ENCODE measurements at places on chromosomes 7 and 10.

GRCh38 chr7:5450549-5451327 lies 27.1 kb upstream of the TNRC18 start:
- DNase-seq: no peak

DNA sequence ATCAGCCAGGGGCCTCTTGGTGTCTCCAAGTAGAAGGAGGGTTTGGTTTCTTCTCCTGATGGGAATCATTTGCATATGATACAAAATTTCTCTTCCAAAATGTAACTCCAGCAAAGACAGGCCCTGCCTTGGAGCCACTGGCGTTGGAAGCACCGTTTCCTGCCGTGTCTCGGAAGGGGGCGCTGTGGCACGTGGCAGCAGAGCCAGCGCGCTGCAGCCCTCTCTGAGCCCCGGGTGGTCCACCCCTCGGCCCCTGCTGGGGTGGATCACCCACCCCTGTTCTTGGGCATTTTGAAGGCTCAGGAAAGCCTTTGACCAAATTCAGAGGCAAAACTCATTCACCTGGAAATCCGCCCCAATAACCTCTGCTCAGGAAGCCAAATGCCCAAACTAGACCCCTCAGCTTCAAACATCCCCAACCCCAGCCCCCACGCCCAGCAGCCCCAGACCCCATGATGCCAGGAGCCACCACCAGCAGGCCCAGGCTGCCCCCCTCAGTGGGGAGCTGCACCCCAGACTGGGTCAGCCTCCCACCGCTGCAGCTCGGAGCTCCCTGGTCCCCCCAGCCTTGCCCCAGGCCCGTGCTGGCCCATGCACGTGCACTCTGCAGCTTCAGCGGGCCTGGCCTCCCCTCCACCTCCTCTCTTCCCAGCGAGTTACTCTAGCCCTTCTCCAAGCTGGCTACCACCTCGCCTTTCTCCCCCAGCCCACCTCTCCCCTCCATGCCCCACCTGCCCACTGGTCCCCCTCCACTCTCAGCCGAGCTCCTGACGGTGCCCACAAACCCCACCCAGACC lies 29.5 kb upstream of the ELFN1 start:
- DNase-seq: no peak

GRCh38 chr10:108250936-108251620 lies 1086.6 kb upstream of the SORCS1 start:
- no peak for DNase-seq

DNA sequence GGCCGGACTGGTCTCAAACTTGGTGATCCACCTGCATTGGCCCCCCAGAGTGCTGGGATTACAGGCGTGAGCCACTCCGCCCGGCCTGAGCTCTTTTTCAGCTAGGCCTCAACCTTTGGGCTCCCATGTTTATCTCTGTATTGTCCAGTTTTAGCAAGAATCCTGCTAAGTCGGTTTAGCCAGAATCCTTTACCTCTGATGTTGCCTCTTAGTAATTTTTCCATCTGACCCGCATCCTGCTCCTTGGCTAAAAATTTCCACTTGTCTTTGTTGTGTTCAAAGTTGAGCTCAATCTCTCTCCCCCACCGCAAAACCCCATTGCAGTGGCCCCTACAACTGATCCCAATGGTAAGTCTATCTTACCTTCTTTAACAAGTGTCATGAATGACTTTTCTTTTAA lies 20.7 kb upstream of the ST7 start:
- DNase-seq: no peak

DNA sequence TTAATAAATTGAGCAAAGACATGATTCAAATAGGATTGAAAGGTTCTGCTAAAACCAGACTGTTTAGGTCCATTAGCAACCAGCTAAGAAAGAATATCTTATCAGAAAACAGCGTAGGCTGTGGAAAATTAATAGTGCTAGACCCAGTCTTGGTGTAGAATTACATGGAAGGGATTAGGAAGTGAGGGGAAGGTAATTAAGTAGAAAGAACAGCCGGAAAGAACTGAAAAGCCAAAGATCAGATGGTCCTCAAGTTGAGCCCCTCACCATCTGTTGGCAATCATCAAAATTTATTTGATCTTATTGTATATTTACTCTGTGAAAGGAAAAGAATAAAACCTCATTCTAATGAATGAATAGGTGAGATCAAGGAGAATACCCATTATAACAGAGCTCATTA lies 50.1 kb downstream of the COL1A2 start:
- DNase-seq: no peak

DNA sequence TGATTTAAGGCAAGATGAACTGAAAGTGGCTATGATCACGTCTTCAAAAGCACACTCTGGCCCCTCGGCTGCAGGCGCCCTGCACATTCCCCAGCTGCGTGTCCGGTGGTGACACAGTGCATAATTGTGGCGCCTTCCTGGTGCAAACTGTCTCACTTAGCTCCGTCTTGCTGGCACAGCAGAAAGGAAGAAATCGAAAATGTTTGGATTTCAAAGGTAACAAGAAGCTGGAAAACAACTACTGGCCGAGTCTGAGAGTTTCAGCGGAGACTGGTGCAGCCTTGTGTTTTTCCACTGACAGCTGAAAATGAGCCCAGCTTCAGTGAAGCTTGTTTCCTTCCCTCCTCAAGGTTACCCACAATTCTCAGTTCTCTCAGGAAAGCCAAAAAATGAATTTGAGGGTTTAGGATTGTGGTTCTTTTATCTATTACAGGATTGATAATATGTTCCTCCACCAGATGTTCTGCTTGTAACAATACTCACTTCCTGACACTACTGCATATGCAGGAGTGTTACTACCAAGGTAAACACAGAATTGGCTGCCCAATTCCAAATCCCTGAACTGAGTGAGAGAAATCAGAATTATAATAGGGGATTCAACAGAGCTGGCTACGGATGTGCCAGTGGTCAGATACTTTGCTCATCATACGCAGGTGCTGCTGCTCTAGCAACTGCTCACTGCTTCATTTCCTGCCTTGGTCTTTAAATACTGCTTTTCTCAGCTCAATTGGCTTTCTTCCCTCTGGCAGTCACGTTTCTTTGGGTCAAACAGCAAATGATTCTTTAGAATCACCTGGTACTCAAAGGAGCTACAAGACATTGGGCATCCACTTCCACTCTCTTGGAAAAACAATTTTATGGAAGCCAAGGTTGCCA lies 63.7 kb downstream of the TRUB1 start:
- DNase-seq: peak; percentile 59

DNA sequence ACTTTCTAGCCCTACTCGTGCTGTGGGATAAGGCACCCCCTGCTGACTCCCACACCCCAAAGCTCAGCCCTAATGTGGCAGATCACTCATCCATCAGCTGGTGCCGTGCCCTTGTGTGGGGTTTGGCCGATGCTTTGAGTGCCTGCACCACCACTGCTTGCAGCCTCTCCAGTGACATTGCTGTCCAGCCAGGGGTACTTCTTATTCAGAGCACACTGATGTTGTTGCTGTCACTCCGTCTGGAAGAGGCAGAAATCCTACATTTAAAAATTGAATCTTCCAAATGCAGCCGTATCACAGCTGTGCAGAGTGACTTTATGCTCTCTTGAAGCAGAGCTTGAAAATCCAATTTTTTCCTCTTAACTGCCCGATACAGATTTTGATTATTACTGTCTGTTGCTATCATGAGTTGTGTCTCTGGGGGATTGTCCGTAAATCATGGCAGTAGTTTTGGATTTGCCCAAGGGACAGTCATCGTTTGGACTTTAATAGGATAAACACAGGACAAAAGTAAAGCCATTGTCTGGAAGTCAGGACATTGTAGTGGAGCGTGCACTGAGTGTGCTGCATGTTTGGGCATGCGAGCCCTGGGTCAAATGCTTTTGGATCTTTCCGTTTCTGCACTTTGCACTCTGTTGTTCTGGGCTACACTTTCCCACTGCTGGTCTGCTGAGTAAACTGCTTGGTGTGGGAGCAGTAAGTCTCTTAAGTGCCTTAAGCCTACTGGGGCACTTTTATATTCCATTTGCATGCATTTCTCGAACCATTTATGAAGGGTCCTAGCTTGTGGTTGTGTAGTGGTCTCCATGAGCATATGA lies 128.2 kb downstream of the DOCK1 start:
- DNase-seq: peak; percentile 5

DNA sequence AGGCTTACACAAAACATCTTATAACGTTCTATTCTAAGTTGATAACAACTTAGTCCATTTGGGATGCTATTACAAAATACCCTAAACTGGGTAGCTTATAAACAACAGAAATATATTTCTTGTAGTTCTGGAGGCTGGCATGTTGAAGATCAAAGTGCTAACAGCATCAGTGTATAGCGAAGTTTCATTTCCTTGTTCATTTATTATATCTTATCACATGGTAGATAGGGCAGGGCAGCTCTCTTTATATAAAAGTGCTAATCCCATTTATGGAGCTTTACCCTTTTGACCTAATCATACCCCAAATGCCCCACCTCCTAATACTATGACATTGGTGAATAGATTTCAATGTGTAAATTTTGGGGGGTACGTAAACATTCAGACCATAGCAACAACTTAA lies 6.3 kb downstream of the CASP7 start:
- no peak for DNase-seq

DNA sequence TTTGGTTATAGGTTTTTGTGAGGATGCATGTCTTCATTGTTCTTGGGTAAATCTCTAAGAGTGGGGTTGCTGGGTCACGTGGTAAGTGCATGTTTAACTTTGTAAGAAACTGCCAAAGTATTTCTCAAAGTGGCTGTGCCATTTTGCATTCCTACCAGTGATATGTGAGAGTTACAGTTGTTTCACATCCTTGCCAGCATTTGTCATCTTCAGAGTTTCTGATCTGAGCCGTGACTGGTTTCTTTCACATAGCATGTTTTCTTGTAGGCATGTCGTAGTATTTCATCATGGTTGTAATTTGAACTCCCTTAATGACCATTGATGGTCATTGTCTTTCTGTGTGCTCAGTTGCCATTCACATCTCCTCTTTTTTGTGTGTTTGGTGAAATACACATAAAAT lies 286.0 kb downstream of the RNLS start:
- DNase-seq: no peak

DNA sequence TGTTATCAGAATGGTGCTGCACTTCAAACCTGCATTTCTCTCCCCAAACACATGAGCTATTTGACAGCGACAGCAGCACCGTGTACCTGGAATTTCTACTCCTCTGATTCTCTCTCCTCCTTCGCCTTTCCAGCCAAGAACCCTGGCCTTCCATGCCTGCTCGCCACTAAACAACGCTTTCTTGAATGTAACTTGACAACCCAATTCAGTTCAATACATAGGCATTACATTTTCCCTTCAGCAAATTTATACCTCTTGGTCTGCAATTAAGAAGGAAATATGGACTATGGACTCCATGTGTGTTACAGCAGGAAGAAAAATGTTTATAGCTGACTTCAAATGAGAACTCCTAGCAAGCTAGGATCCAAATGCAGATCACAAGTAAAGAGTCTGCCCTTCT lies 162.6 kb upstream of the AUTS2 start:
- DNase-seq: no peak

- peak; percentile 57 for DNase-seq
Observed at GRCh38 chr10:49271346-49271745, 27.6 kb upstream of the C10orf71 start.

DNA sequence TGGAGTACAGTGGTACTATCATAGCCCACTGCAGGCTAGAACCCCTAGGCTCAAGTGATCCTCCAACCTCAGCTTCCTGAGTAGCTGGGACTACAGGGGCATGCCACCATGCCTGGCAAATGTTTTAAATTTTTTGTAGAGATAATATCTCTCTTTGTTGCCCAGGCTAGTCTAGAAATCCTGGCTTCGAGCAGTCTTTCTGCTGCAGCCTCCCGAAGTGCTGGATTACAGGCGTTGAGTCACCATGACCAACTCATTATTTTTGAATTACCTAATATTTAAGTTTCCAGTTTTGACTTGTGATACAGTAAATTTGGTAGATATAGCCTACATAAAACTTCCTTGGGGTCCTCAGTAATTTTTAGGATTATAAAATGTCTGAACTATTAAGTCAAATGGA lies 74.1 kb downstream of the RUNDC3B start:
- DNase-seq: no peak

DNA sequence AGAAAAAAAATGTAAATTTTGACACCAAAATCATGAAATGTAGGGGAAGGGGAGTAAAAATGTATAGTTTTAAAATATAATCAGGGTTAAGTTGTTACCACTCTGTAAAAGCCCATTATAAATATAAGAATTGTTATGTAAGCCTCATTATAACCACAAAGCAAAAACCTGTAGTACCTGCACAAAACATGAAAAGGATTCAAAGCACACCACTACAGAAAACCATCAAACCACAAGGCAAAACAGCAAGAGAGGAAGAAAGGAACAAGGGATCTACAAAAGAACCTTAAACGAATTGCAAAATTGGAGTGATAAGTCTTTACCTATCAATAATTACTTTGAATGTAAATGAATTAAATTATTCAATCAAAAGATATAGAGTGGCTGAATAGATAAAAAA lies 41.0 kb upstream of the CDK6 start:
- DNase-seq: no peak

GRCh38 chr10:22320591-22321155 lies at the start of gene BMI1:
Gene BMI1 (plus strand): TSS chr10:22321099. CDS start chr10:22326450, 5,351 bp downstream.
- peak; percentile 87 for DNase-seq

DNA sequence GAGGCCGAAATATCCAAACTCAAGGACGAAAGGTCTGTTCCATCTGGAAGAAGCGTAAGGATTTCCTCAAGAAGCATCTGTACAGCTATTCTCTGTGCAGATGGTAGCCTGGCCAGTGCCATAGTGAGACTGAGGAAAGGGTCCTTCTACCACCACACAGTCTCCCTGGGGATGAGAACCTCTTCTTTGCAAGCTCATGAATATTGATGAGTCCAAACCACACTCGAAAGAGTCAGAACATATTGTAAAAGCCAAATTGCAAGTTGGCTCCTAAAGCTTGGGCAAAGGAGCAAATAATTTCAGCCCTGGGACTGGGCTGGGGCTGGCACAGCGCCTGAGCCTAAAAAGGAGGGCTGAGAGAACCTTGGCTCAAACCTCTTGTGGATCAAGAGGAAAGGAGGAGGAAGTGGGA lies 66.1 kb upstream of the PIP4K2A start:
- DNase-seq: no peak

GRCh38 chr7:150340024-150340749 lies 1.2 kb downstream of the RARRES2 start:
- DNase-seq: no peak

DNA sequence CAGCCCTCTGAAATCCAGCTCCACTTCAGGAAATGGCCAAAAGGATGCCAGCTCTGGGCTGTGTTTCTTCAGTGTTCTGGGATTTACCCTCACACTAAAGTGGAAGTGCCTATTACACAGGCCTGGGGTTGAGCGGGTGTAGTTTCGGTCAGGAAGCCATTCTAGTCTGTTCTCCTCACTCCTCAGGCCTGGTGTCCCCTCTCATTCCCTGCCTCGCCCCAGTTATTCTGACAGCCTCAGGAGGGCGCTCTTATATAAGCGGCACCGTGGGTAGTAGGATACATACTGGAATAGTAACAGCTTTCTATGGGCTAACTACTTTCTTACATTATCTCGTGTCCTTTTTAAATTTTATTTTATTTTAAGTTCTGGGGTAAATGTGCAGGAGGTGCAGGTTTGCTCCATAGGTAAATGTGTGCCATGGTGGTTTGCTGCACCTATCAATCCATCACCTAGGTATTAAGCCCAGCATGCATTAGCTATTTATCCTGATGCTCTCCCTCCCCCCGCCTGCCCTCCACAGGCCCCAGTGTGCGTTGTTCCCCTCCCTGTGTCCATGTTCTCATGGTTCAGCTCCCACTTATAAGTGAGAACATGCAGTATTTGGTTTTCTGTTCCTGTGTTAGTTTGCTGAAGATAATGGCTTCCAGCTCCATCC lies 12.2 kb upstream of the LGI1 start:
- DNase-seq: no peak

All from right atrium auricular region (tissue), 2 donors.